ENCODE measurements at places on chromosomes 2 and 18.

GRCh38 chr2:172452845-172453244, 25.5 kb downstream of the ITGA6 start:
- DNase-seq, result no peak

GRCh38 chr2:86185517-86186212, 9.6 kb downstream of the IMMT start:
- no peak for DNase-seq

GRCh38 chr2:70523672-70523995, 30.0 kb downstream of the TGFA start:
- no peak for DNase-seq

- DNase-seq, result no peak
These were observed 19.8 kb downstream of the RNU2-63P start for GRCh38 chr2:87996570-87996969.

DNA sequence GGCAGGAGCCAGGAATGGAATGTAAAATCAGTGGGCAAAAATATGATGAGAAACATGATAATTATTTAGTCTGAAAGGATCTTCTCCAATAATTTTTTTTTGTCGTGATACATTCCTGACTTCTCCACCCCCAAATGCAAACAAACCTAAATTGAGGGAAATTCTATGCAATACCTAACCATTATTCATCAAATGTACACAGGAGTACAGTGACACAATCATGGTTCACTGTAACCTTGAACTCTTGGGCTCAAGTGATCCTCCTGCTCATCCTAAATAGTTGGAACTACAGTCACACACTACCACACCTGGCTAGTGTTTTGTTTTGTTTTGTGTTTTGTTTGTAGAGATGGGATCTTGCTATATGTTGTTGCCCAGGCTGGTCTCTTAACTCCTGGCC, 46.5 kb downstream of the RAB10 start:
- no peak for DNase-seq

DNA sequence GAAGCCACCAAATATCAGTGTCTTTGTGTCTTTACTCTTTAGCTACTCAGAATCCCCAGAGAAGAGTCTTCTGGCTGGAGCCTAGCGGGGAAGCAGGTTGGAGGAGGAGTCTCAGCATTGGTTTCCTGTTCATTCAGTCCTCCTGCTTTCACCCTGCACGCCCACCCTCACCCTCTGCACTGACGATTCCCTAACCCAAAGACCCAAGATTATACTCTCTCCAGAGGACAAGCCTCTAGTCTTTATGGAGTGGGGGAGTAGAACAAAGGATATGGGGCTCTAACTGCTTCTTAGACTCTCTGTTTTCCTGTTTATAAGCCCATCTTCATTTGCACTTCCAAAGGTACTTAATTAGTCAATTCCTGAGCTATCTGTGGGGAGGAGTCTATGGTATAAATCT, 338.8 kb downstream of the AGPS start:
- no peak for DNase-seq

DNA sequence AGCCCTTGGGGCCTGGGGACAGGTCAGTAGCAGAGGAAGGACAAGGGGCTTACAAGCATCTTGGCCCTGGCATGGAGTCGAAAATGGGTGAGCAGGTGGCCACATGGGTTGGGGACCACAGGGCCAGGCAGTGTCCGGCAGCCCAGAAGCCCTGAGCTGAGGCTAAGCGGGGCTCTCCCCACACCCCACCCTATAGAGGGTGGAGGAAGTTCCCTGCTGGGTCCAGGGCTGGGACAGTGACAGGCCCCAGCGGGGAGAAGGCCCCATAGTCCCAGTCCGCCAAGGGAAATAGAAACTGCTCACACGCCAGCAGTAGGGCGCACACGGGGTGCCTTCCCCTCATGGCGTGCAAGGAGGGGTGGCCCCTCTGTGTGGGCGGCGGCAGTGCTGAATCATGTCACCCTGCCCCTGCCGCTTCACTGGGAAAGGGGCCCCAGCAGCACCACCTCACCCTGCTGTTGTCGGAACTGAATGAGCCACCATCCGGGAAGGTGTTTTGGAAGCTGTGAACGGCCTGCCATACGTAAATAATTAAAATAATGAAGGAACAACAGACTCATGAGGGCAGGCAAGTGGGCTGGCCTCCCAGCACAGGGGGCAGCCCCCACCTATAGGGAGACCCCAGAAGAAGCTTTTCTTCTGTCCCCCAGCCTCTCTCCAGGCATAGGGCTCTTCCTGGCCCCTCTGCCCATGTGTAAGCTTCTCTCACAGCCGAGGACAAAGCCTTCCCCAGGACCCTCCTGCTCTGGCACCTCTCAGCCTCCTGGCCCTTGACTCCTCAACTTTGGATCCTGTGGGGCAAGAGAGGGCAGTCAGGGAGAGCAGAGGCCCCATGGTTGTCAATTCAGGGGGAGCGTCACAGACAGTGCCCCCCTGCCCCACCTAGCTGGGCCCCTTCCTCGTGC, 12.7 kb upstream of the DUSP2 start:
- DNase-seq, result peak; percentile 96

- DNase-seq, result no peak
These were observed 63.5 kb downstream of the LAMA3 start for GRCh38 chr18:23752796-23753195.

DNA sequence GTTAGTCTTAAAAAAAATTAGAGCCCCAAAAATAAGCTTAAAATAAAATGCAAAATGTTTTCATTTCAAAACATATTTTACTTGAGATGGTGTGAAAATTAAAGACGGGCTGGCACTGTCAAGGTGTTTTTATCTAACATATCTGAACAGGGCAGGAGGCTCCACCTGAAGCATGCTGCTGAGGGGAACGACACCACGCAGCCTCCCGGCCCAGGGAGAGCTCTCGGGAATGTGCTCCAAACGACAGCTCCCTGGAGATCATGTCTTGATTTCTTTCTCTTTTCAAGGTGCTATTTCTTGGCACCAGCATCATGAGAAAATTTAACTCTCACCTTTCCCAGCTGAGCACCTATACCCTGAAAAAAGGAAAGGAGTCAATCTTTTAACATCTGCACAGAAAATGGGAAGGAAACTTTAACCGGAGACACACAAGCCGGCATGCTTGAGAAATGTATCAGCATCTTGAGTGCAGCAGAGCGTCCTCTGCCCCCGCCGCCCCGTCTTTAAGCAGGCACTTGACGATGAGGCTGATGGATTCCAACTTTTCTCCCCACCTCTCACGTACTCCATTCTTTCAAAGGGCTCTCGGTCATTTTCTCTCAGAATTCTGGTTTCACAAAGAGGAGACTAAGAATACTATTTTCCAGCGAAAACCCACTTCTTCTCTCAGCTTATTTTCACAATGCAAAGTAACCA, 56.6 kb downstream of the EIPR1 start:
- DNase-seq, result no peak

GRCh38 chr18:62771494-62772270, 56.3 kb downstream of the PHLPP1 start:
- no peak for DNase-seq

GRCh38 chr18:49709347-49709690, 104.0 kb downstream of the ACAA2 start:
- no peak for DNase-seq

DNA sequence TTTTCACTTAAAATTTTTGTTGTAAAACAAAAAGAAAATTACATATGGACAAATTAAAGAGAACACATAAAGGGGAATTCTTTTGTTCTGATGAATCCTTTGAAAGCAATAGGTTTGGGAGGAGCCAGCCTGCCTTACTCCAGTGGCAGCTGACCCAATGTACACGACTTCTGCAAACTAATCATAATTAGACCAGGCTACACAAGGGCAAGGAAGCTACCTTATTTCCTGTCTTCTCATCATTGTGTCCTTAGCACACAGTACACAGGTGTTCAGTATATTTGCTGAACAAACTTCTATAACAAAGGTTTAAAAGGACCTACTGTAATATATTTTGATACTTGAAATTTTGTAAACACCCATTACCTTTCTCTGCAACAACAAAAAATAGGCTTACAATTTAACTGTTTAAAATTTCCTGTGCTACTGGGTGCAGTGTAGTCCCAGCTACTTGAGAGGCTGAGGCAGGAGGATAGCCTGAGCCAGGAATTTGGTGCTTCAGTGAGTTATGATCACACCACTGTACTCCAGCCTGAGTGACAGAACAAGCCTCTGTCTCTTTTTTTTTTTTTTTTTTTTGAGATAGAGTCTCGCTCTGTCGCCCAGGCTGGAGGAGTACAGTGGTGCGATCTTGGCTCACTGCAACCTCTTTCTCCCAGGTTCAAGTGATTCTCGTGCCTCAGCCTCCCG, 18.9 kb downstream of the KCNG3 start:
- DNase-seq, result no peak

GRCh38 chr2:136000502-136000901, 15.1 kb upstream of the DARS1 start:
- no peak for DNase-seq

DNA sequence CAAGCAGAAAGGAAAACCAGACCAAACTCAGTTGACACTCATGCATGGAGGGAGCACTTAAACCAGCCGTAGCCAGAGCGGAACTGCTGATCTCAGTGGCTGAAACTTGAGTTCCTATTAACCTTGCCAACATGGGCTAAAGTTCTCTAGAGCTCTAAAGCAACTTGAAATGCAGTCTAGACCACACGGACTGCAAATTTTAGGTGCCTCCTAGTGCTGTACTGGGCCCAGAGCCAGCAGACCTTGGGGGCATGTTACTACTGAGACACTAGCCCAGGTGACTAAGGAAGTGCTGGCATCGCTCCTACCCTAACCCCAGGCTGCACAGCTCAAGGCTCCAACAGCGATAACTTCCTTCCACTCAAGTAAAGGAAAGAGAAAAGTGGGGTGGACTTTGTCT, 236.5 kb downstream of the AKAIN1 start:
- no peak for DNase-seq
